ENCODE measurements at places on chromosomes 7 and 10.
A peak's percentile ranks its signal among the peaks of the same experiment; 100 is the strongest.

DNA sequence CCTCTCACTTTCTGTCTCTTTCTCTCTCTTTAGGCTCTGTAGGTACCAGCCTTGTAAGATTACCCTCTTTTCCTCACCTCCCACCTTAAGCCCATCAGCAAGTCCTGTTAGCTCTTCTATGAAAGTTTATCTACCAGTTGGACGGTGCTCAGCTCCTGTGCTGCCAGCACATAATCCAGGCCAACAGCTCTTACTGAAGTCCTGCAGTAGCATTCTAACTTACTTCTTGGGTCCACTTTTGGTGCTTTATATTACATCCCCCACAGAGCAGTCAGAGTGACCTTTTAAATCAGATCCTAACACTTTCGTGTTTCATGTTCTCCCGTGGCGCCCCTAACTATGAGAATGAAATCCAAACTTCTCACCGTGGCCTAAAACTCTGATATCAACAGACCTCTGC is 38.9 kb upstream of the ITGA8 start:
- no peak for DNase-seq

DNA sequence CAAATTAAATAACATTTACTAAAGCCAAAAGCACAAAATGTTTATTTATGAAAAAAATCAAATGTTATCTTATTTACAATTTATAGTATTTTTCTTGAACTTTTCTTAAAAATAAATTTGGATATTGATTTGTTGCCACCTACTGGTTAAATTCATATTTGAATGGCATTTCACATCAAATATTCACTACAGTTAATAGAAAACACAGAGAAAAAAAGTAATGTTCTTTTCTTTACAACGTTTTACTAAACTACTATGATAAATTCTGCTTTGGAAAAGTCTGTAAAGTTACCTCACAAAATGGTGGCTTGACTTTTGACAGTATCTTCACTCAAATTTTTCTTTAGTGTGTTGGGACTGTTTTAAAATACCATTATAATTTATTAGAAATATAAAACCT is 52.7 kb downstream of the SRPK2 start:
- DNase-seq, result no peak

- no peak for DNase-seq
Observed at GRCh38 chr7:142376356-142376997, 118.6 kb upstream of the PRSS58 start.

DNA sequence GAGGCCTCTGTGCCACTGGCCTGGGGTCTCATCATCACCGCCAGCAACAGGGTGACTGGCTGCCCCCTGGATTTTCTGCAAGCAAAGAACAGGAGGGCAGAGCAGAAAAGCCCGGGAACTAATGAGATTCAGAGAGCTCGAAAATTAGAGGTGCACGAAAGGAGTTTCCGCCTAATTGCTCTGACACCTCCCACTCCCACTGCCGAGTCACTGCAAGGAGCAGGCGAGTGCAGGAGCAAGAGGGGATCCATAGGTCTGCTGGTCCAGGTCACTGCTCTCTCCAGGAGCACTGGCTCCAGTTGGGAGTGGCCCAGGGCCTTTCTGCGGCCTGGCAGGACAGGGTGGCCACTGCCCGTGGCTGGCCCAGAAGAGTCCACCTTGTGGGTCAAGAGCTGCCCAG is 276.2 kb downstream of the KCNMA1 start:
- no peak for DNase-seq

GRCh38 chr10:86210416-86210815 is 156.2 kb downstream of the GRID1 start:
- no peak for DNase-seq

- DNase-seq, result no peak
Observed at GRCh38 chr10:124971276-124971675, 29.4 kb downstream of the ZRANB1 start.

DNA sequence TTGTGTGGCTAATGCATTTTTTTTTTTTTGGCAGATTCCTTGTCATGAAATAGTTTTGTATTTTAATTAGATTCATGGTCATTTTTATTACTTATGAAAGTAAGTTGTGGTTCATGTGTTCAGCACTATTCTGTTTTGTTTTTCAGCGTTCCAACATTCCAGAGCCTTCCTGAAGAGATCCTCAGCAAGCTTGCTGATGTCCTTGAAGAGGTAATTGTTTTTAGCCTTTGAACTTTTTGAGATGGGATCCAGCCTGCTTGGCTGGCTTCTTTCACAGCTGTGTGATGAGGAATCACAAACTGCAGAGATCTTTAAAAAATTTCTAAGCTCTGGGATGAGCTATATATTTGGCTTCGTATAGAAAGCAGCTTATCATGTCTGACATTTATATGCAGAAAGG is 208.0 kb upstream of the CSTF2T start:
- no peak for DNase-seq

GRCh38 chr7:127066974-127067373 is 185.8 kb downstream of the GRM8 start:
- DNase-seq, result no peak

DNA sequence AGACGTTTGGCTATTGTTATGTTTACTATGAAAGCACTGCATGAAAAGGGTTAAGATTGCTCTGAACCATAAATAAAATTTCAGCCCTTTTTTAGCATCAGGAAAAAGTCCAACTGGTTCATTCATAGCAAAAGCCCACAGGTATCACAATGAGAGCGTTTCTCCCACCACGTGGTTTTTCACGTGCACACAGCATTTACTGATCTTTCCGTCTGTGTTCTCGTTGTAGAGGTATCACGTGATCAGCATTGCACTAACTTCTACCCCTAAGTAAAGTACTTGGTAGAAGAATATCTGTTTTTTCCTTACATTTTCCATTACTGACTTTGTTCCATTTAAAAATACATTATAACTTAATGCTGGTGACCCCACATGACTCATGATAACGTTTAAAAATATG is 17.8 kb upstream of the CCDC3 start:
- no peak for DNase-seq

GRCh38 chr7:106604303-106604924 is 56.5 kb downstream of the CCDC71L start:
- DNase-seq, result no peak

DNA sequence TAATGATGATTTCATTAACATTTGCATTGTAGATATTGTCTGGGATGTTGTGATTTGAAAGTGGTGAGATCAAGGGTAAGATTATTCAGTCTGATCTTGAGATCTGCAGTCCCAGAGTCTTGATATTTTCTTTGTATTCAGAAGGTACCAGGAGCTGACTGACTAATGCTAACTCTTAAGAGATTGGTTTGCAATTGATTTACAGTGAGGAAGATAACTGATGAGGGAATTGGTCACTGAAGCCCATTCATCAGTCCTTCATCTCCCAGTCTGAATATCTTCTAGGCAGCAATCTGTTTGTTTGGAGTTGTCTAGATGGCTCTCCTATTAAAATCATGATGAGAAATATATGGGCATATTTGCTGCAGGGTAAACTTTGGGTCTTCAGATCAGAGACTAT is 473.7 kb downstream of the ARL4A start:
- no peak for DNase-seq

DNA sequence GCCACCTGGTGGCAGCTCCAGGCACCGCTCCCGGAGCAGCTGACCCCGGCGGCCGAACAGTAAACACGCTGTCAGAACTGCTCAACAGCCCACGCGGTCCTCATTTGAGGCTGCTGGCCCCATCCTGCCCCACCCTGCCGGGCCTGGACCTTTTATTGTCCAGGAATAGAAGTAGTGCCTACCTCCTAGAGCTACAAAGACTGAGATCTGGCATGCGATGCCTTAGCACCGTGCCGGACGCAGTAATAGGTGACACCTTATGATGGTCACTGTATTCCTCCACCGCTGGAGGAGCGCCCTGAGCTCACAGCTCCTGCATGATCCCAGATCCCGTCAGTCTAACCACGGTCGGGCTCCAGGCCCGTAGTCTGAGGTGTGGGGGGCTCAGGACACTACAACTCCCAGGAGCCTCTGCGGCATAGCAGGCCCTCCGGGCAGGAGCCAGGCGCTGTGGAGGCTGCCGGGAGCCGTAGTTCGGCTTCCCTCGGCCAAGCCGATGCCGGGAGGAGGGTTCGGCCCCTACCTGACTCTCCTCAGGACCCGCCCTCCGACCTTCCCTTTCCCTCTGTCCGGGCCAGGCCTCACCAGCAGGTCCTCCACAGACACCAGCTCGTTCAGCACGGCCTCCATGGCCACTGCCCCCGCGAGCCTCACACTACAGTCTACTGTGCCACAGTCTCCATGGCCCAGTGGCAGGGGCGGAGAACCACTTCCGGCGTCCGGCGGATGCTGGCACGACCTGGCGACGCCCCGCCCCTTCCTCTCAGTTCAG is at the start of gene FIS1:
Gene FIS1 (minus strand): TSS at position 707 of the 772 bp plus-strand sequence. CDS start 77 bp downstream, at position 630.
- DNase-seq, result peak; percentile 44

- no peak for DNase-seq
Observed at GRCh38 chr7:130940326-130940725, 206.3 kb upstream of the KLF14 start.

GRCh38 chr7:71521506-71521905 is 389.6 kb downstream of the GALNT17 start:
- DNase-seq, result no peak

DNA sequence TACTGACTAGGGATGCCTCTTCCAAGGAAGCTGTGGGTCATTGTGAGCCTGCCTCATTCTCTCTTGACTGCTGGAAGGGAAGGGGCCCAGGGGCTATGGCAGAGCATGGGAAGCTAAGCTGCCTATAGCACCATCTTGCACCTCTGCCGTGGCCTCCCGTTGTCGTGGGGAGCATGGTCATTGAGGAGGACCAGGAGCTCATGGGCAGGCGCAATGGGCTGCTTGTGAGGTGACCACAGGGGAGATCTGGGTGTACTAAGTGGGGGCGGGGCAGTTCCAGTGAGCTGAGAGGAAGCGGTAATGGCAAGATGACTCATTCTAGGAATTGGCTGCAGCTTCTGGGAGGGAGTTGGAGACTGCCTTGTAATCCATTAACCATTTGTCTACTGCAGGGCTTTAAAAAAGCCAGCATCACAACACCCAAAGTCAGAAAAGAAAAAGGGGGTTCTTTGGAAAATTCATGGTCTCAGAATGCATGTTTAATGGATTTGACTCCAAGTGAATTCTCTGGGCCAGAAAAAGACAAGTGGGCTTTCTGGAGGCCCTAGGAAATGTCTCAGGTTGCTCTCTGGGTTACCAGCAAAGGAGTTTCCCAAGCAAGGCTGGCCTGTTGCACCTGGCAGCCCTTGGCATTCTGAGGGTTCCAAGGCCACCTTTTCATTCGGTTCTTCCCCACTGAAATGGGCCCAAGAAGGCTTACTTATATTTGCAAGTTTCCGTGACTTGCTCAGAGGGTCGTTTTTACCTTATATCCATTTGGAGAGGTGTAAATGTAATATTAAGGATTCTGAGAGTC is 3.6 kb downstream of the DUSP5 start:
- DNase-seq, result no peak

DNA sequence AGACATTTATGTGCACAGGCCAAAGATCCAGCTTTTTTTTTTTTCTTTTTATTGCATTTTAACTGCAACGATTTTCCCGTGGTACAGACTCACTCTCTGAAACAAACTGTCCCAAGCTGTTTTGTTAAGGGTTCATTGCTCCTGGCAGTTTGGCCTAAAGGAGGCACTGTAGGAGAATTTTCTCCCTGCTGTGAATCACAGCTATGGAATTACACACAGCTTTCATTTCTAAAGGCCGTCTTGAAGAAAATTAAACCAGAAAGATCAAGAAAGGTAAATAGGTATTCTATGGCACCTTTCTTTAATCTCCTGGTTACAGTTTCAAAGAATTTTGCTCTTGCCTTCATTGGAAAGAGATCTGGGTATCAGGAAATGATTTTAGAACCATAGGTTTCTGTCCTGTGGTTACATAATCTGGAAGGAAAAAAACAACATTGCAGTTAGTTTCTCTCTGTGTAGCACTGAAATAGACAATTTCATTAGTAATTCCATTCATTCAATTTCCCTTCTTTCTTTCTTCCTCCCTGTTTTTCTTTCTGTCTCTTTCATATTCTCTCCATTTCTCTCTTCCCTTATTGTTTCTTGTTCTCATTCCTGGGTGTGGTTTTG is 51.2 kb downstream of the PDK4 start:
- peak; percentile 26 for DNase-seq

DNA sequence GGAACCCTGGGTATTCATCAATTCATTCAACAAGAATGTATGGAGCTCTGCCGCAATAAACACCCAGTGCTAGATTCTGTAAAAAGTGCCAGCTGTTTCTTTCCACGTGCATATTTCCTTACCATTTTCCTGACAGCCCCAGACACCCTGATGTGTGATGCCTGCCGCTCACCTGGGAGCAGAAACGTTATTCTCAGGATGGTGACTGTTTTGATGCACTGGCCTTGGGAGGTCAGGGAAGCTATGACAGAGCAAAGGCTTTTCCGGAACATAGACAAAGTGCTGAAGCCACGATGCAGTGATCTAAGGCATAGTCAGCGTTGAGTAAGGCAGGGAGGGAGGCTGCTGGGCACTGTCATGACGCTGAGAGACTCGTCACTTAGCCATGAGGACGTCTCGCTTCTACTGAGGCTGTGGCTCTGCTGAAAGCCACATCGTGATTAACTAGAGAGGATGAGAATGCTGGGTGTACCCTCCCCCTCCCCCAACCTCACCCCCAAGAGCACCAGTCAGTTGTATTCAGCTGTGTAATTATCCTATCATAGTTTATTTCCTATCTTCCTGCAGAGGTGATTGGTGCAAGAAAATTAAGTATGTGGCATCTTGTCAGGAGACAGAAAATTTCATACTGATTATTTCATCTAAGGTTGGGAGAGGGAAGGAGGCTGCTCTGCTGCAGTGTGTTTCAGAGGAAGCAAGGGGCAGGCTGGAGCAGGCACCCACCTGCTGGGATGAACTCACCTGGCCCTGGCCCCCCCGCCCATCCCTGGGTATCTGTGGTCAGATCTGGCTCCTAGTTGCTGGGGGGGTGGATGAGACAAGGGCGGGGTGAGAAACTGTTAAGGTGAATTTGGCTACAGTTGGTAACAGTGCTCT is 48.8 kb upstream of the SMNDC1 start:
- peak; percentile 84 for DNase-seq

DNA sequence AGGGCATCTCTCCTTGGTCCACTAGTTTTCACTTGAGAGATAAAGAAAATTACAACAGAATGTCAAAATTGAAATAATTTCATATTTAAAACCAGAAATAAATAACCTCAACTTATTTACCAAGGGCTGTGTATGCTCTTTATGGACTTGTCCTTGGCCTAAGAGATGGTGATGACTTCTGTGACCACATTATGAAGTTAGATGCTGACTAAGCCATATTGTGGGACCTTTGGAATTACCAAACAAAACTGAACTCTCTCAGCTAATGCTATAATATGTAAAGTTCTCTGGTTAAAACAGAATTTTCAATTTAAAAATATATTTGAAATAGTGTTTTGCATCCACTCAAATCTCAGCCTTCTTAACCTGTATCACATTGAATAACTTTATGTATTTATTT is 38.9 kb downstream of the CALCR start:
- DNase-seq, result no peak

GRCh38 chr7:70093205-70093904 is 495.1 kb downstream of the AUTS2 start:
- no peak for DNase-seq

DNA sequence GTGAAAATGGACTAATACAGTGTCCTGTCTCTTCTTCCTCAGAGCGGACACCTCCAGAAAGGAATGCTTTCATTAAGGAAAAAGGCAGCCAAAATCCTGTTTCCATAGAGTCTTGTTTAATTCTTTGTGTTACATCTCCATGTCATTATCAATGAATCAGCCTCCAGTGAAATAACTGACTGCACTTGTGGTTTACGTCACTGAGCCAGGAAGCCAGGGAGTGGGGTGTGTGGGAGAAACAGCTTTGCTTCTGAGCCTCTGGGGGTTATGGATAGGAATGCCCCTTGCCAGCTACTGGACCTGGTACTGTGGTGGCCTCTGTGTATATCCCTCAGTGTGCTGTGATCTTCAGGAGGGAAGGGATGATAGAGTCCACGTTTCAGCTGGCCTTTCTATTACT is 416.8 kb downstream of the GALNT17 start:
- DNase-seq, result no peak

Data from non-pigmented ciliary epithelial cell (primary cell).